ENCODE measurements at places on chromosomes 4 and X.

- DNase-seq, result no peak
Observed at GRCh38 chrX:131845201-131845600, 177.9 kb upstream of the STK26 start.

DNA sequence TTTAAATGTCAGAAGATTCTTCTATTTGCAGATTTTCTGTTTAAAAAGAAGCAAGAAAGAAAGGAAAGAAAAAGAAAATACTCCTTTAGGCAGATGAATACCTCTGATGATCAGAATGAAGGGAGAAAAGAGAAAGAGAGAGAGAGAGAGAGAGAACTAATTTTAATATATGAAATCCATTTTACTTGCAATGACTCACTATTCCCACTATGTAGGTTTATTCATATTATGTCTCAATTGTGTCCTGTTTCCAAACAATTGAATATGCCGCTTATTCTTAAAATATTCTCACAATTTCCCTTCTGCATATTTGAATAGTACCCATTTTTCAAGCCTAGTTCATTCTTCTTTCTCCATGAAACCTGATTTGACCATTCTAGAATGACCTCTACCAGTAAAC, 11.7 kb downstream of the MEPE start:
- no peak for DNase-seq

DNA sequence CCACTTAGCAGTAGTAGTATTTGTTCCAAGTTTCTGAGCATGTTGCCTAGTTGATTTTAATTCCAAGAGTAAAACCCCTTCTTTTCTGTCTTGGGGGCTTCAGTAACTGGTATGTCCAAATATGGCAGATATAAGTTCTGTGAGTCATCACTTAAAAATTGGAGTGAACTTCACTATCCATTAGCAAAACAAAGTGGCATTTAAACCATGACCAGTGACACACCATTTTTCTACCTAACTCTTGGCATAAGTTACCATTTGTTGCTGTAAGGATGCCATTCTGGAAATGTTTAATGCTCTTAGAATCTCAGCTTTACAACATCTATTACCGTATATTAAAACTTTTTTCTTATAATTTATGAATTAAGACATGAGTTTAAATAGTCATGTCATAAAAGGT, 102.0 kb downstream of the CBR4 start:
- DNase-seq, result no peak

- no peak for DNase-seq
Observed at GRCh38 chrX:35847736-35848135, 49.6 kb downstream of the MAGEB16 start.

DNA sequence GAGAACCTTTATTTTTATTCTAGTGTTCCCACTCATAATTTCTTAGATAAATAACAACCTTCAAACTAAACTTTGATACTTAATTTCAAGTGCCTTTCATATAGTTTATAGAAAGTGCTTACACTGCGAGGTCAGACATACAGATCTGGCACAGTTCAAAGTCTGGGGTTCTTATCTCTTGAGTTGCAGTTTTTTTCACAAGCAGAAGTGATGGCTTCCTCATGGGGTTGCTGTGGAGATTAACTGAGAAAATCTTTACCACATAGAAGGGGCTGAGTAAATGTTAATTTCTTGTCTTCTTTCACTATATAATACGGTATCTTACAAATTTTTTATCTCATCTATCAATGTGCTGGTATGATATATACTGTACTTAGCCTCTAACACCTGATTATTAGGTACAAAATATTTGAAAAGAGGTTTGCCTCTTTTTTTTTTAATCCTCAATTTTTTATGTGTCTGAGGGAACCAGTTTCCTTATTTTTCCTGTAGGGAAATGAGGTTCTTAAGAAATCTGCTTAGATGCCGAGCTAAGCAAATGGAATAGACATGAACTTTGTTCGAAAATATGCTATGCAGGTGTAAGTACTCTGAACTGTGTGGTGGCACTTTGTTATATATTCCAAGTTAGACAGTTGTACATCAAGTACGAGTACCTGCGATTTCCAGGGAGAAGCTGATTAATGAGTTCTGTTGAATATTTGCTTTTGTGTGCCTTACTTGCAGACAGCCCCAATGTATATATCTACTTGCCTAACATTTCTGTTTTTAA, 3.3 kb downstream of the ING2 start:
- DNase-seq, result no peak

Data from gastrocnemius medialis (tissue), 4 donors.